Placental pericyte (primary cell): ENCODE measurements at places on chromosomes 4 and X. TPM values are rescaled to one million over a fixed set of nuclear protein-coding genes. Genes with fewer than 3 reads are reported as not detected.

Gene CPE
- total RNA-seq, result 0.44 and 2.3 TPM in 2 replicates

Gene SH3TC1
- 49.4 and 51.2 TPM in 2 replicates for total RNA-seq

Gene RBM47
- 2.3 and 9.8 TPM in 2 replicates for total RNA-seq

Gene MAGEB2
- total RNA-seq, result 2.4 TPM in 1 of 2 replicates, not detected in the other

Gene ERCC6L
- total RNA-seq, result under 0.01 and 12.2 TPM in 2 replicates

Gene ZBED1
- total RNA-seq, result 32.2 and 53.7 TPM in 2 replicates

Gene RRAGB
- 12.5 TPM in 2 replicates for total RNA-seq

Gene FAM50A
- 40.2 and 106 TPM in 2 replicates for total RNA-seq

Gene BEND4
- total RNA-seq, result not detected in 2 replicates
